Sigmoid colon (tissue), 7 donors: ENCODE measurements at places on chromosomes 1 and 21.

- DNase-seq: peak; percentile 40
Measured at GRCh38 chr1:205923651-205924459, 19.4 kb downstream of the SLC26A9 start.

- no peak for DNase-seq
Measured at GRCh38 chr1:186282466-186282865, 92.6 kb downstream of the TPR start.

DNA sequence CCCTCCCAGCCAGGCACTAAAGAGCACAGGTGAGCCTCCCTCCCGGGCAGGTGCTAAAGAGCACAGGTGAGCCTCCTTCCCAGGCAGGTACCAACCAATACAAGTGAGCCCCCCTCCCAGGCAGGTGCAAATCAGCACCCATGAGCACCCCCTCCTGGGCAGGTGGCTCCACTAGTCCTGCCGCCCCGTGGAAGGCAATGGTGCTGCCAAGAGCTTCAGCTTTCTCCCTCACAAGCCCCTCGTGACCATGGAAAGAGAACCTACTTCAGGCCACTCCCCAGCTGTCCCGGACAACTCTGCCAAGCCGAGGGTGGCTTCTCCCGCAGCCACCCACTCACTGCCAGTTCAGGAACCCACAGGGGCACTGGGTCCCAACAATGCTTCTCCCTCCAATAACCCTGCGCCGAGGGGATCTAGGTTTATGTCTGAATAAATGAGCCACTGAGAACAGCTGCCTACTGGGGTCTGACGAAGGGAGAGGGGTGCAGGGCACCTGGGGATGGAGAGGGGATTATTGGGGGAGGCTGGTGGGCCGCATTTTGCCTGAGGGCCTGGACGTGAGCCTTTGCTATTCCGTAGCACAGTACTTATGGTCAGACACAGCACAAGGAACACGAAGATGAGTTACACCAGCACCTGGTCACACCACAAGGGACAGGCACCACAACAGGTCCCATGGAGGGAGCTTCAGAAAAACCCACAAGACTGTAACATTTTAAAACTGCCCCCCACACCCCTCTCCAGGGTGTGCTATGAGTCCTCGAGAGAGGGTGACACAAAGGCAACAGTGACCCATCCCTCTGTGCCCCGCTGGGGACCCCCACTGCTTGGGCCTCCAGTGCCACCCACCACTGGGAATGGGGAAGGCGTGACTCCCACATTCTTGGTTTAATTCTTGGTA lies 46.3 kb downstream of the PRDM15 start:
- no peak for DNase-seq

DNA sequence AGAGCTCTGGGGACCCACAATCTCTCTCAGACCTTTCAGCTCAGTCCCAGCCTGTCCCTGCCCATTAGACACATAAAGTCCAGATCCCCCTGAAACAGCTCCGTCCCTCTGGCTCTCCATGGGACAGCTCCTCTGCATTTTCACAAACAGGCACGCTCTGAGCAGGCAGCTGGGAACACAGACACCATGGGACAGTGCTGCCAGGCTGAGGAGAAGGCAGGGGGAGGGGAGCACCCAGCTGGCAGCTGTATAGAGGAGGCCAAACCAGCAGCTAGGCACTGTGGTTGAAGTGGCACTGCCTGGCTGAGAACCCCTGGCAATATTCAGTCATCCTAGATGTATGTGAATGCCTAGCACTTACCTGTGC lies 2.0 kb downstream of the TMEM63A start:
- DNase-seq: no peak

DNA sequence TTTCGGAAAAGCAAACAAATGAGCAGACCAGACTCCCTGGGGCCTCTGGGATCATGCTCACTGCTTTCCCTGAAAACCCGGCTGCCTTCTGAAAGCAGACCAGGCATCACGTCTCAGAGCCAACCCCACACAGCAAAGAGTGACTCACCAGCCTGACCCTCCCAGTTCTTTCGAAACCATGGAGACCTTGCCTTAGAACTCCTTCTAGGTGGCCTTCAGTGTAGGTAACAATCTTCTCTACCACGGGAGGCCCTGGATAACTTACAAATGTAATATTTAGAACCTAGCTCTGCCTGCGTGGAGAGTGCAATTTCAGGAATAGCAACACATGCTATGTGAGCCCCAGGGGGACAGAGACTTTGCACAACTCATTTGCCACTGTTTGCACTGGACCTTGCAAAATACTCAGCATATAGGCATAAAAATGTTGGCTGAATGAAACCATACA lies 105.2 kb downstream of the SUSD4 start:
- no peak for DNase-seq

- no peak for DNase-seq
Measured at GRCh38 chr1:171296897-171297296, 17.1 kb upstream of the FMO4 start.

- no peak for DNase-seq
Measured at GRCh38 chr1:190475421-190476141, 2.1 kb downstream of the BRINP3 start.

GRCh38 chr1:2585318-2586092 lies 1.1 kb upstream of the PRXL2B start:
- DNase-seq: peak; percentile 88

- DNase-seq: peak; percentile 41
Measured at GRCh38 chr1:228005511-228006033, 1.2 kb upstream of the WNT3A start.

GRCh38 chr1:178275553-178275952 lies 181.6 kb downstream of the RASAL2 start:
- no peak for DNase-seq

DNA sequence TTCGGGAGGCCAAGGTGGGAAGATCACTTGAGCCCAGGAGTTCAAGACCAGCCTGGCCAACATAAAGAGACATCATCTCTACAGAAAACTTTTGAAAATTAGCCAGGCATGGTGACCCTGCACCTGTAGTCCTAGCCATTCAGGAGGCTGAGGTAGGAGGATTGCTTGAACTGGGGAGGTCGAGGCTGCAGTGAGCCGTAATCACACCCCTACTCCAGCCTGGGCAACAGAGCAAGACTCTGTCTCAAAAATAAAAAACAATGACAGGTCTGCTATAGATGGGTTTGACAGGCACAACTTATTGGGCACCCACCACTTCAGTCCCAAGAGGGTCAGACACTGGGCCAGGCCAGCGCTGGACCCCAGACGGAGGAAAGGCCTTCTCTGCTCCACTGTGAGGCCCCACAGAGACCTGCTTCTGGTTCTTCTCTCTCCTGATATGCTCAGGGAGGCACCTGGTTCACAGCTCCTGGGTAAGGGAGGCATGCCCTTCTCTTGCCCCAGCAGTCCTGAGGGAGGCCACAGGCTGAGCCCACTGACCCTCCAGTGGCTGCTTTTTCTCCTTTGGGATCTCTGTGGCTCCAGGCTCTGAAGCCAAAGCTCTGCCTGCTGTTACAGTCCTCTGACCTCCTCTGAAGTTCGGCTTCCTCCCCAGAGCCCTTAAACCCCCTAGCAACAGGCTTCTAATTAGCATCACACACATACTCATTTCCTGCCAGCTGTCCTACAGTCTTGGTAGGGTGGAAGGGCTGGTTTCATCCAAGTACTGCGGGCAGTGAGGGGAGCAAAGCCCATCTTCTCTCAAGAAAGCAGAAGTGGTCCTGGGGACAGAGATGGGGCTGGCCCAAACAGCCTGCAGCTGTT lies 14.4 kb downstream of the S100A16 start:
- DNase-seq: peak; percentile 28

GRCh38 chr1:94698356-94698755 lies 121.8 kb upstream of the SLC44A3 start:
- DNase-seq: no peak

DNA sequence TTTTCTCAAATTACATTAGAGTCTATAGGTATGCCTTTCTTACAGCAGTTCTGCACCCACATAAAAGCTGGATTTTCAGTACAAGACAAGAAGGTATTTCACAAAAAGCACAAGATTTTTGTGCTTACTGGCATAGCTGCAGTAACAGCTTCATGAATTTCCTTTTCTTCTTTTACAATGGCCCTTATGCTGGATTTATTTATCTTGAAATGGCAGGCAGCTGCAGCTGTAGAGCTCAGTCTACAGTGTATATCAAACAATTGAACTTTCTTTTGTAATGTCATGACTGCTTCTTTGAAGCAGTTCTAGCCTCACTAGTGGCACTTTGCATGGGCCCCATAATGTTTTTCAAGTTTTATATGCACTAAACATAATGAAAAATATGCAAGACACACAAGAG lies 510.2 kb downstream of the KCNT2 start:
- DNase-seq: no peak

GRCh38 chr1:160821627-160822026 lies 25.7 kb downstream of the LY9 start:
- DNase-seq: no peak

DNA sequence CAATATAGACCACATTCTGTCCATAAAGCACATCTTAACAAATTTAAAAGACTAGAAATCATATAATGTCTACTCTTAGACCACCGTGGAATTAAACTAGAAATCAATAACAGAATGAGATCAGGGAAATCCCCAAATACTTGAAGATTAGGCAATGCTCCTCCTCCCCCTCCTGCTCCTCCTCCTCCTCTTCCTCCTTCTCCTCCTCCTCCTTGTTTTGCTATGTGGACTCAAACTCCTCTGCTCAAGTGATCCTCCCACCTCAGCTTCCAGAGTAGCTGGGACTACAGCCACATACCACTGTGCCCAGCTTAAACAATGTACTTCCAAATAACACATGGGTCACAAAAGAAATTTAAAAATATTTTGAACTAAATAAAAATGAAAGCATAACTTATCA lies 134.2 kb downstream of the GRIK3 start:
- no peak for DNase-seq

DNA sequence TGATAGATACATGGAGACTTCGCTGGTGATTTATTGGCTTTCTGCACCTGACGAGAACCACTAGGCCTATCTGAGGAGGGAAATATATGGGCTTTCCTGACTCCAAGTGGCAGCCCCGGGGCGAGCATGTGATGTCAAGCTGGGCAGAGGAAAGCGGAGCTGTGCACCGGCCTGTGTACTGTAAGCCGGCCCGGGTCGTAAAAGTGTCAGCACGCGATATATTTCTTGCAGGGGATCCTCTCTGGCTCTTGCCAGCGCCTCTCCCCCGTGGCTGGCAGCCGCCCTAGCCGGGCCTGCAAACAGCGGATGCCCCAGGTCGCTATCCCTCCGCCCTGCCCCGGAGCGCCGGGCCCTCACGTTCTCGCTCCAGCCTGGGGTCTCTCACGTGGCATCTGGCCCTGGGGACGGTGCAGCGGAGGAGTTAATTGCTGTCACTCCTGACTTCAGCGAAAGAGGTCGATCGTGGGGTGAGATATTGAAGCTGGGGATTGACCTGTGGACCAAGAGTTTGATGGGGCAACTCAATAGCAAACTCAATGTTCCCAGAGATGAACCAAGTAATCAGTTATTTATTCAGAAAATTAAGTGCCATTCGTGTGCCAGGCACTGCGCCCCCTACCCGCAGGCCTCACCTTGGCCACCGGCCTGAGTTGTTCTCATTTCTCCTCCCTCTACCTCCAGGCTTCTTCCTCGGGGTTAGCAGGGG lies 41.0 kb upstream of the HAO2 start:
- peak; percentile 96 for DNase-seq

GRCh38 chr21:32184065-32184464 lies 94.8 kb downstream of the MIS18A start:
- DNase-seq: no peak

DNA sequence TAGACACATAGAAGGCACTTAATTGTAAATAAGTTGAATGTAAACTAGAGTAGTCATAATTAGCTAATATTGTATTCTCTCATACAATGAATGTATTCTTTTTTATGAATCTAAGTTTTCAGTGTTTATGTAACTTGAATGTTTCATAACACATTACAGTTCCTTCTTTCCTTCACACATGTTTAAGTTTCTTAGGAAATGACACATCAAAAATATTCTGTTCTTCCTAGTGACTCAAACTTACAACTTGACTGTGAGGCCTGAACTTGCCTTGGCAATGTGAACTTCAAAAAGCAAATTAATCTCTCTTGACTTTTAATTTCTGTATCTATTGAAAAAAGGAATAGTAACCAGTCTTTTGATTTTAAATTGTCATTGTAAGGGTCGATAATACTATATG lies 700.1 kb downstream of the KCNT2 start:
- DNase-seq: no peak

GRCh38 chr1:66788231-66788939 lies 12.7 kb downstream of the INSL5 start:
- DNase-seq: no peak

DNA sequence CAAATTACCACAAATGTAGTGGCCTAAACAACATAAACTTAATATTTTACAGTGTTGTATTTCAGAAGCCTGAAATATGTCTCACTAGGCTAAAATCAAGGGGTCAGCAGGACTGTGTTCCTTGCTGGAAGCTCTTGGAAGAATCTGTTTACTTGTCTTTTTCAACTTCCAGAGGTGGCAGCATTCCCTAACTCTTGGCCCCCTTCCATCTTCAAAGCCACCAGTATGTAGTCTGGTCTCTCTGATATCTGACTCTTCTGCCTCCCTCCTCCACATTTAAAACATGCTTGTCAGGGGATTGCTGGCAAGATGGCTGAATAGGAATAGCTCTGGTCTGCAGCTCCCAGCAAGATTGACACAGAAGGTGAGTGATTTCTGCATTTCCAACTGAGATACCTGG lies 567.5 kb downstream of the PLA2G4A start:
- no peak for DNase-seq

DNA sequence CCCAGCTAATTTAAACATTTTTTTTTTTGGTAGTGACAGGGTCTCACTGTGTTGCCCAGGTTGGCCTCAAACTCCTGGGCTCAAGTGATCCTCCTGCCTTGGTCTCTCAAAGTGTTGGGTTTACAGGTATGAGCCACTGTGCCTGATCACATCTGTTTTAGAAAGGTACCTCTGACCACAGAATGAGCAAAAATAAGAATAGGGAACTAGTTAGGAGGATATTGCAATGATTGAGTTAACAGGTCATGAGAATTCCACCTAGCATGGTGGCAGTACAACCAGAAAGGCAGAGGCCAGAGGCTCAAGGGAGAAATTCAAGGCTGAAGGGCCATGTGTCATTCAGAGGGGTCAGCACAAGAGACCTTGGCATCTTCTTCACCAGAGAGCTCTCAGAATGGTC lies 49.6 kb downstream of the ELAPOR1 start:
- DNase-seq: no peak

- DNase-seq: no peak
Measured at GRCh38 chr1:233132445-233132844, 163.1 kb downstream of the PCNX2 start.

DNA sequence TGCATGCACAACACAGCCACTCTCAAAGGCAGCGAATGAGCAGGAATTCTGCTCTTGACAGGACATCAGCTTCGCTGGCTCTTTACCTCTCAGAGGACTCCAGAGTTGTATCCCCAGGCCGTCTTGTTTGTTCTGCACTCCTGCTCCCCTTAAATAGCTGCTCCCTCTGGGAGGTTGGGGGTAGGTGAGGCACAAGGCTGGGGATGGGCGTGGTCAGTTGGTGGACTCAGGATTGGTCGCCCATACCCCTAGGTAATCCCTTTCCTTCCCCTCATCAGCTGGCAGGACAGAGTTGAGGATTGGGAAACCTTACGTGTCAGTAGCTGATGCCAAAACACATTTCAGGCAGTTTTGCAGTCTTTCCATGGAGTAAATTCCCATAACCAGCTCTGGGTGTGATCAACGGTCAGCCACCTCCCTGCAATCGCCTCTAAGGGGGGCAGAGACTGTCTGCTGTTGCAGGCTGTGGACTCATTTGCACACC lies at the start of gene PLA2G2A:
Gene PLA2G2A, minus strand, starts transcription at position 125 of the 484 bp plus-strand sequence. CDS start 845 bp downstream, outside the sequence.
- peak; percentile 82 for DNase-seq

GRCh38 chr1:18463984-18464664 lies 16.6 kb upstream of the KLHDC7A start:
- no peak for DNase-seq

- no peak for DNase-seq
Measured at GRCh38 chr1:11053758-11054137, 6.1 kb downstream of the SRM start.
